ENCODE measurements at places on chromosomes 13 and 19.

GRCh38 chr13:60351326-60351725 lies 45.7 kb upstream of the TDRD3 start:
- DNase-seq, result peak; percentile 47

- DNase-seq, result no peak
Observed at GRCh38 chr19:29531458-29532025, 5.7 kb downstream of the VSTM2B start.

DNA sequence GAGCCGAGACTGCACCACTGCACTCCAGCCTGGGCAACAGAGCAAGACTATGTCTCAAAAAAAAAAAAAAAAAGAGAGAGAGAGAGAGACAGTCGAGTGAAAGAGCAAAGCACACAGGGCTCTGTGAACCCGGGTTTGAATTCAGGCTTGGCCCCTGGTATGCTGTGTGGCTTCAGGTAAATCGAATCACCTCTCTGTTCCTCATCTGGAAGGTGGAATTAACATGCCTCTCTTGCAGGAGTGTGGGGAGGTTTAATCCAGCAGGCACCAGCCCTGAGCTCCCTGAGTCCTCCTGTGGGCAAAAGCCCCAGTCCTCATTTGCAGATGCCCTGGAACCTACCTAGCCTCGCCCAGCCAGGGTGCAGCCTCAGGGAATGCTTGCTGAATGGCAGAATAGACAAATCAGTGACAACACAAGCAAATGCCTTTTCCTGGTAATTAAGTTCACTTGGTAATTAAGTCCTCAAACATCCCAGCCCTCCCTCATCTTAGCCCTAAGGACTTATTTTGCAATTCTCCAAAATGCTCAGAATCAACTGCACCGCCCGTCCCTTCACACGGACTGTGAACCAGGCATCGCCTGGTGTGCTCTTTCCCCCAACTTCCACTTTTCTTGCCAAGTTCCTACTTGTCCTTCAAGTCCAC lies 4.6 kb upstream of the ZNRF4 start:
- no peak for DNase-seq

DNA sequence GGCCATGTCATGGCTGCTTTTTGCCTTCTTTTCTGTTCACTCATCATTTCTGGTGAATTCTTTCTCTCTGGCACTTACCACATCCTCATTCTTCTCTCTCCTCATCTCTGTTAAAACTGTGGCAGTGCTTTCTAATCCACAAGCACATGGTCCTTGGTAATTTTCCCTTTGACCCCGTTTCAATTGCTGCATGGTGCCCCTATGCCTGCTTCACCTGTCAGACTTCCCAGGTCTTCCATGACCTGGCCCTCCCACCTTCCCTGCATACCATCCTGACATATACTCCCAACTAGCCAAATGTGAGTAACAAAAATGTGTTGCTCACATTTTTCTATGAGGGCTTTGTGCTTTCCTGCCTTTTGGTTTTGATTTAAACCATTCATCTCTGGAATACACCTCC lies 286.5 kb downstream of the MTUS2 start:
- no peak for DNase-seq

- DNase-seq, result peak; percentile 67
Observed at GRCh38 chr19:47226426-47227351, 4.3 kb downstream of the BBC3 start.

DNA sequence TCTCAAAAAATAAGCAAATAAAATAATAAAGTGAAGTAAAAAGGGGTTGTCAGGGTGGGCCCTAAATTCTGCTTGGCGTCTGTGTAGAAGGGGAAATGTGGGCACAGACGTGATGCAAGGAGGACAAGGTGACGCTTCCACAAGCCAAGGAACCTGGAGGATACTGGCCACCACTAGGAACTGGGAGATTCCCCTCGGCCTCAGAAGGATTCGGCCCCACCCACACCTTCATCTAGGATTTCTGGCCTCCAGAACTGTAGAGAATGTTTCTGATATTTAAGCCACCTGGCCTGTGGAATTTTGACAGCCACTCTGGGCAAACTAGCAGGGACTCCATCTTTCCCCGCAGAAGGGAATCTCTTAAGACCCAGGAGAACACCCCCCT lies 1.1 kb downstream of the PLEKHJ1 start:
- no peak for DNase-seq
